Muscle of back (tissue), 13 donors: ENCODE measurements at places on chromosomes 11 and 22.

GRCh38 chr11:118211006-118211405, 13.8 kb downstream of the JAML start:
- no peak for DNase-seq

DNA sequence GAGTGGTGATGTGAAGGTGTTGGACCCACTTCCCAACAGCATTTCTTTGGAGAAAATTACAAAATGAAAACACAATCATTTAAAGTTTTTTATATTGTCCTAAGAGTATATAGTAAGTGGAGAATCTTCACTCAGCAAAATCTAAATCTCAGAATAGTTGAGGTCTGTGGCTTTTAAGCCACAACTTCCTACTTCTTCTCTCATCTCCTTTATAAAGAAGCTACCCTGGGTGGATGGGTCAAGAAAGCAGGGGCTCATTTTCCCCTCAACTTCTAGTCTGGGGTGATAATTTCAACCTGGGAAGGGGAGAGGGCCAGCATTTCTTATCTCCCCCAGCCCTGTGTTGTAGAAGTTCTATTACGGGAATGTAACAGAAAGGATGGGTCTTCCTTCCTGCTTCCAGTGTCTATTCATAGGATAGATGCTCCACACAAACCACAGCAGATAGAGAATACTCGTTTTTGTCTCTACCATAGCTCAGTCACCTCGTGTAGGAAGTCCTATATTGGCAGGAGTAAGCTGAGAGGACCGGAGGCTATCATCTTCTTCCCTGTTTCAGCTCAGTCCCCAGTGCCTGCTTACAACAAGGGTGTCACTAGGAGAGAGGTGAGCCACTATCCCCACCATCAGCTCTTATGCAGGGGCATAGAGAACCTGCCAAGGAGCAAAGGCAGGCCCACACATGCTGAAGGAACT, 341.5 kb downstream of the CASP12 start:
- DNase-seq, result no peak

GRCh38 chr11:69360606-69361005, 66.7 kb downstream of the MYEOV start:
- no peak for DNase-seq

DNA sequence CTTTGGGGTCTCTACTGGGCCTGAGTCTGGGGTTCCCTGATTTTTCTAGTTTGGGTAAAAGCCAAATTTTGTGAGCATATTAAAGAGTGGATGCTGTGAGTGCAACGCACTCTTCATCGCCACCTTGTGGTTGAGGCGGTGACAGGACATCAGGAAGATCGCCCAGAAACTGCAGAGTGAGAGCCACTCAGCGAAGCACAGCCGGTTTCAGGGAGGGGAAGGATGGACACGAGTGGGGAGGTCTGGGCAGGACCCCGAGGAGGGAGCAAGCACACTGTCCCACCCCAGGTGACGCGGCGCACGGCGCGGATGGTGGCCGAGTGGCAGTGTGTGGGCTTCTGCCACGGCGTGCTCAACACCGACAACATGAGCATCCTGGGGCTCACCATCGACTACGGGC, 9.1 kb downstream of the SELENOO start:
- DNase-seq, result peak; percentile 83
